ENCODE measurements at places on chromosomes 11 and 22. TPM values are rescaled to one million over a fixed set of nuclear protein-coding genes. Genes with fewer than 3 reads are reported as not detected.
A peak's percentile ranks its signal among the peaks of the same experiment; 100 is the strongest.

Gene IGLL5
- total RNA-seq = not detected

Gene NNMT
- 23.3 TPM for total RNA-seq

Gene PNPLA3
- 0.29 TPM for total RNA-seq

Gene MCM5
- total RNA-seq = 131 TPM

Gene GRIK4
- total RNA-seq = not detected

Gene BACE1-AS
- total RNA-seq = 3.6 TPM

Gene CDCA5
- total RNA-seq = 67.1 TPM

DNA sequence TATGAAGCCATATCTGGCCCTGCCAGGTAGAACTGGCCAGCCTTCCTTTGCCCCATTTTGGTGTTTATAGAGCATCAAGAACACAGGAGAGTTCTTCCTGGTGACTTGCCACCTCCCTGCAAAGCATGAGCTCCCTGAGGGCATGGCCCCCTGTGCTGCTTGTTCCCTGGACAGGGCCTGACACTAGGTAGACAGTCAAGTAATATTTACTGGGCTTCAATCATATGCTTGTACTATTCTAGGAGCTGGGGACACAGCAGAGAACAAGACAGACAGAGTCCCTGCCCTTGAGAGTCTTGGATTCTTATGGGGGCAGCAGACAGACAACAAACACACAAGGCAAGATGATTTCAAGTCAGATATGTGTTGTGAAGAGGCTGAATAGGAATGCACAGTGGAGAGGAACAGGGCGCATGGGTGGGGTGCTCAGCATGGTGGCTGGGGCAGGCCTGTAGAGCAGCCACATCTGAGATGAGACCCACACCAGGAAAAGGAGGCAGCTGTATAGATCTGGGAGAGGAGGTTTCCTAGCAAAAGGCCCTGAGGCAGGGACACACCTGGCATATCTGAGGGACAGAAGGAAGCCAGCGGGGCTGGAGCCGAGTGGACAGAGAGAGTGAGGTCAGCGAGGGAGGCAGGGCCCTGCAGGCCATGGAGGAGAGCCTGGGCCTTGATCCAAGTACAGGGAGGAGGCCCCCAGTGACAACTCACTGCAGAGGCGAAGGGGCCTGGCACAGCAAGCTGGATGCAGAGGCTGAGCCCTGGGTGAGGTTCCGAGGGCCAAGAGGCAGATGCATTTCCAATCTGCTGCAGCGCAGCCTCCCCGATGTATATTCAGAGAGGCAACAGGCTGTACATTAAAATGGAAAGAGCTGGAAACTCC is 10.2 kb upstream of the CBX6 start:
- H3K36me3 ChIP-seq = no peaks in the 10 kb centered on the region
- no peak overlapping the region for H3K4me3 ChIP-seq
- H3K27ac ChIP-seq = no peak overlapping the region
- H3K4me1 ChIP-seq = no peaks in the 10 kb centered on the region
- H3K27me3 ChIP-seq = no peaks in the 10 kb centered on the region

DNA sequence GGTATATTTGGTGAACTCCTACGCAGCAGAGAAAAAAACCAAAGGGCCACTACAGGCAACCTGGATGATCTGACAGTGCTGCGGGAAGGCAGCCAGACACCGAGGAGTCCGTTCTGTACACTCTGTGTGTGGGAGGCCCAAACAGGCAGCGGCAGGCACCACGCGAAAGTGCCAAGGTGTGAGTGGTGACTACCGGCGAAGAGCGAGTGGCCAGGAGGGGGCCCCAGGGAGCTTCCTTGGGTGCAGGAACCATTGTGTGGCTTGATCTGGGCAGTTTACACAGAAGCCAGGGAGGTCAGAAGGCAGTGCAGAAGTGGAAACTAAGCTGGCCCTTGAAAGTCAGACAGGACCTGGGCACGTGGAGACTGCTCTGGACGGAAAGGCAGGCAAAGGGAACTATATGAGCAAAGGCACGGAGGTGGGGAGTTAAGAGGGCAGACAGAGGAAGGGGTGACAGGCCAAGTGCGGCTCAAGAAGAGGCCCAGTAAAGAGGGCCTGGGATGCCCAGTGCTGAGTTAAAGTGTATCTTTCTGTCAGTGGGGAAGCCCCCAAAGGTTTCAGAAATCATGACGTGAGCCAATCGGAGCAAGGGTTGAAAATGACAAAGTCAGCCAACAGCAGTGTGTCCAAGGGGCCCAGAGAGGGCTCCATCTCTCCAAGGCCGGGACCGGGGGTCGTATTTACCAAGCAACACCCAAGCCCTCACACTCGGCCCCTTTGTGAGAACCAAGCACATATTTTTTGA is 10.6 kb downstream of the TMEM184B start:
- no peak overlapping the region for H3K27ac ChIP-seq
- H3K4me3 ChIP-seq = no peak overlapping the region
- no peaks in the 10 kb centered on the region for H3K27me3 ChIP-seq
- peak; percentile 42 for DNase-seq

GRCh38 chr22:27571463-27572277 is 229.9 kb downstream of the MN1 start:
- no peaks in the 10 kb centered on the region for H3K27me3 ChIP-seq
- H3K4me3 ChIP-seq = no peak overlapping the region
- no peak overlapping the region for H3K27ac ChIP-seq
- no peaks in the 10 kb centered on the region for H3K4me1 ChIP-seq
- H3K36me3 ChIP-seq = no peaks in the 10 kb centered on the region

DNA sequence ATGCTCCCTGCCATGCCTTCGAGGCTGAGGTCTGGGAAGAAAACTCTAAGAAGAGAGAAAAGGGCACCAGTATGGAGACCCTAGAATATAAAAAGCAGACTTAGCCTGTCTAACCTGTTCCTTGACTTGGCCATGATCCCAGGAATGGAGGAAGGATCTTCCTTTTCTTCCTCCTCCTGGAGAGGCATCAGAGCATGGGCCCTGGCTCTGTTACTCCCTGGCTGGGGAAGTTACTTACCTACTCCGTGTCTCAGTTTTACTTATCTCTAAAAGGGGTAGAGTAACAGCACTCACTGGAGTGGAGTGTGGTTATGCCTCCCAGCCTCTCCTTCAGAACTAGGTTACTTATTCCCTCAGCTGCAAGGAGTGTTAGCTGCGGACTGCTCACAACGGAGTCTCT is 55.2 kb upstream of the PHF21A start:
- H3K27me3 ChIP-seq = no peaks in the 10 kb centered on the region
- DNase-seq = peak; percentile 77
- H3K36me3 ChIP-seq = no peaks in the 10 kb centered on the region

DNA sequence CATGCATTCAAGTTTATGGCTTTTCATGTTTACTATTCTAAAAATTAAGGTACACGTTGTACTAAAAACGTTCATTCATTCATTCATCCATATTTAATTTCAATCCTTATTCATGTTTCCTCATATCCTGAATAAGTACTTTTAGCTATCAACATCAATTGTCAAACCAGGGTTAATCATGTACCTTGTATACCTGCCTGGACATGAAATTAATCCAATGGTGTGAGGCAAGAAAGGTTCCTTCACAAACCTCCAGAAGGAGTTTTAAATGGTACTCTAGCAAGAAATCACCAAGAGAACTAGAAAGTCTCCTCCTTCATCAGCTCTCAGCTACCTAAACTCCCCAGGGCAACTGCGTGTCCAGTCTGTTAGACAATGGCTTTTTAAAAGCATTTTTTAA is 33.4 kb downstream of the TMEM123 start:
- no peaks in the 10 kb centered on the region for H3K27me3 ChIP-seq
- H3K4me1 ChIP-seq = no peaks in the 10 kb centered on the region
- DNase-seq = no peak
- H3K27ac ChIP-seq = no peak overlapping the region

GRCh38 chr11:116792869-116793771 is 1.4 kb upstream of the APOA5 start:
- no peak overlapping the region for H3K4me3 ChIP-seq
- H3K36me3 ChIP-seq = no peaks in the 10 kb centered on the region
- DNase-seq = peak; percentile 92
- no peak overlapping the region for H3K27ac ChIP-seq
- H3K4me1 ChIP-seq = peaks cover 25% of the 10 kb centered on the region
- H3K27me3 ChIP-seq = no peaks in the 10 kb centered on the region

DNA sequence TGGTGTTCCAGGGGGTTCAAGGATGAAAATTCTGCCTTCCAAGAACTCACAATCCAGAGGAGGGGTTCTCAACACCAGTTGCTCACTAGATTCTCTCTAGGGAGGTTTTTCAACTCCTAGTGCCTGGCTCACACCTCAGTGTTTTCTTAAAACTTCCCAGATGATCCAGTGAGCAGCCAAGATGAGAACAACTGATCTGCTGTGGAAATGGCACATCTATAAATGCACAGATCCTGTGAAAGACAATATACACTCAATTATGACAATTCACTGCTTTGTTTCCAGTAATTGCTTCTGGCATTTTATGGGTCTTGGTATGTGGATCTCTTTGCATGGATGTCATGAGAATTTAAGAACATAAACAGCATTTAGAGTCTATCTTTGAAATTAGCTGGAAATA is 45.2 kb upstream of the PRSS23 start:
- no peak overlapping the region for H3K4me3 ChIP-seq
- no peaks in the 10 kb centered on the region for H3K4me1 ChIP-seq
- no peak overlapping the region for H3K27ac ChIP-seq
- H3K27me3 ChIP-seq = no peaks in the 10 kb centered on the region
- no peaks in the 10 kb centered on the region for H3K36me3 ChIP-seq

DNA sequence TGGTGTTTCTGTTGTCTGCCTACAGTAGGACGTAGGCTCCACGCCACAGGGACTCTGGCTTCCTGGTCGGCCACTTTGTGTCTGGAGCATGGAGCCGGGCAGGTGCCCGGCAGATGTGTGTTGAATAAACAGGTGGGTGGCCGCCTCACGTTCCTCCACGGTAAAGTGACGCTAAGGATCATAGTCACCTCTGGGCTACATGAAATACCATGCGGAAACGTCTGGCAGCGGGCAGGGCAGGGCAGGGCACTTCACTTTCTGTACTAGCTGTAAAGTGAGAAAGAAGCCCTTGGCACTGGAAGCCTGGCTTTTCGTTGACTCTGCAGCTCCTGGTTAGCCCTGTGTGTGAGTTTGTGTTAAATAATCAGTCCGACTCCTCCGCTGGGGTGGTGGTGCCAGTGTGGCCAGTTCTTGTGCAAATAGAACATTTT is 52.4 kb downstream of the MCM5 start:
- H3K36me3 ChIP-seq = no peaks in the 10 kb centered on the region
- DNase-seq = no peak
- no peaks in the 10 kb centered on the region for H3K27me3 ChIP-seq
- H3K4me3 ChIP-seq = no peak overlapping the region

DNA sequence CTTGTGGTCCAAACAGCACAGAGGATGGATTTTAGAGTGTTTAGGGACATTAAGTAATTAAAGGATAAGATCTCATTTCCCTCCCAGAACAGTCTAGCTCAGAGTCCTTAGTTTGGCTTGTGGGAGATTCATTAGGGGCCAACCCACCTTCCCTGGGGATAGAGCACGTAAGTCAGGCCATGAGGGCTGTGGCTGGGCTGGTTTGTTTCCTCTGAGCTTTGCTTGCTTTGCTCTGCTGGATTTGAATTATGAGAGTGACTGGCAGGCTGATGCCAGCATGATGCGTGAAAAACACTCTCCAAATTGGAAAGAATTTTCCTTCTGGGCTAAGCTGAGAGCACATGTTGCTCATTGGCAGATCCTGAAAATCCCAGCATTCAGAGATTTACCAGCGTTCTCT is 84.7 kb upstream of the HEPHL1 start:
- DNase-seq = peak; percentile 45
- H3K27ac ChIP-seq = peak overlapping the region; percentile 72
- no peaks in the 10 kb centered on the region for H3K27me3 ChIP-seq

- no peaks in the 10 kb centered on the region for H3K27me3 ChIP-seq
- H3K36me3 ChIP-seq = no peaks in the 10 kb centered on the region
- H3K4me3 ChIP-seq = no peak overlapping the region
- peaks cover 27% of the 10 kb centered on the region for H3K4me1 ChIP-seq
- no peak for DNase-seq
Measured at GRCh38 chr22:47854251-47854650, 1091.8 kb downstream of the TBC1D22A start.

DNA sequence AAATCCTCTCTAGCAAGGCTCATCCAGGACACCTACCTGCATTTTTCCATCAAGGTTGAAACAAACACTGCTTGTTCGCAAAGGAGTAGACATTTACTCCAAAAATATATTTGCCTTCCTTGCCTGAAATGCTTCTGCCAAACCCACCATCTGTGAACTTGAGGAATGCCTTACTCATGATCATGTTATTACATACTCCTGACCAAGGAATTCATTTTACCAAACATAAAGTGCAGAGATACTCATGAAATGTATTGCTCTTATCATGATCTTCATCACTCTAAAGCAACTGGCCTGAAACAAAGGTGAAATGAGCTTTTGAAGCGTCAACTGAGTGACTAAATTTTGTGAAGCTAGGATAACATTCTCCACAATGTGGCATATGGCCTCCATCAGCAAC is 243.1 kb upstream of the CCDC179 start:
- H3K27me3 ChIP-seq = no peaks in the 10 kb centered on the region
- no peak for DNase-seq
- H3K4me1 ChIP-seq = no peaks in the 10 kb centered on the region
- no peak overlapping the region for H3K27ac ChIP-seq
- no peak overlapping the region for H3K4me3 ChIP-seq

- H3K27me3 ChIP-seq = no peaks in the 10 kb centered on the region
- peak; percentile 60 for DNase-seq
- peaks cover 12% of the 10 kb centered on the region for H3K4me1 ChIP-seq
- no peak overlapping the region for H3K27ac ChIP-seq
- H3K36me3 ChIP-seq = no peaks in the 10 kb centered on the region
- no peak overlapping the region for H3K4me3 ChIP-seq
Measured at GRCh38 chr11:84906995-84907394, 720.1 kb downstream of the DLG2 start.

DNA sequence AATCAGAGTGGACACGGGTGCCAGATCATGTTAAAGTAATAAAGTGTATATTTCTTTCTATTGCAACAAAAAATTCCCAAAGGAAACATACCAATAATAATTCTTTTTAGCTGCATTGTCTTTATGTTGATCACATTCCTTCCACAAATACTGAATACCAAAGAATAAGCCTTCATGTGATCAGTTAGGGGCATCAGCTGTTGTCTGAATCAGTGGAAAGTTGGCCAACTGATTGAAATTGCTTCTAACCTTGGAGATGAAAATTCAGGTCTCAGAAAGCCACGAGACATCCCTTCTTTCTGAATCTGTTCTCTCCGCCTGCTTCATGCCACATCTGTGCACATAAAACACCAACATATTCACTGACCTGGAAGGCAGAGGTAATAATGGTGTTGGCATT is 785.2 kb downstream of the KCNA4 start:
- no peaks in the 10 kb centered on the region for H3K27me3 ChIP-seq
- no peak overlapping the region for H3K27ac ChIP-seq
- DNase-seq = no peak
- no peaks in the 10 kb centered on the region for H3K4me1 ChIP-seq

DNA sequence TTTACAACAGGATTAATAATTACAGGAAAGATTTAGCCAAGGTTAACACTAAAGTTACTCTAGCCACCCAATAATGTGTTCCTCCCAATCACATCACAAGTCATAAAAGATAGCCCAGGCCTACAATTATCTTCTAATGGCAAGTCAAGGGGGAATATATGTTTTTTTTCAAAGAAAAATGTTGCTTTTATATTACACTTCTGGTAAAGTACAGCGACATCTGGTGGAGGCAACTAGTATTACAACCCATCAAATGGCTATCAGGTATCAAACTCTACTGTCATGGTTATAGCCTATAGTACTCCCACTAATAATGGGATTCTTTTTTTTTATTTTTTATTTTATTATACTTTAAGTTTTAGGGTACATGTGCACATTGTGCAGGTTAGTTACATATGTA is 71.8 kb downstream of the XRRA1 start:
- no peak overlapping the region for H3K27ac ChIP-seq
- no peak overlapping the region for H3K4me3 ChIP-seq

GRCh38 chr11:108880510-108880909 is 215.6 kb downstream of the DDX10 start:
- H3K4me1 ChIP-seq = peaks cover 12% of the 10 kb centered on the region
- H3K27ac ChIP-seq = peak overlapping the region; percentile 45
- no peaks in the 10 kb centered on the region for H3K27me3 ChIP-seq
- no peaks in the 10 kb centered on the region for H3K36me3 ChIP-seq
